ENCODE measurements at places on chromosomes 1 and 21. TPM values are rescaled to one million over a fixed set of nuclear protein-coding genes. Genes with fewer than 3 reads are reported as not detected.

BTG3 gene
- 52.8 TPM for total RNA-seq

KIRREL1 gene
- 0.08 TPM for total RNA-seq

PDZK1 gene
- not detected for total RNA-seq

TAS1R1 gene
- total RNA-seq: not detected

C1orf21 gene
- total RNA-seq: 4.5 TPM
